ENCODE measurements at places on chromosomes 12 and 14.

DNA sequence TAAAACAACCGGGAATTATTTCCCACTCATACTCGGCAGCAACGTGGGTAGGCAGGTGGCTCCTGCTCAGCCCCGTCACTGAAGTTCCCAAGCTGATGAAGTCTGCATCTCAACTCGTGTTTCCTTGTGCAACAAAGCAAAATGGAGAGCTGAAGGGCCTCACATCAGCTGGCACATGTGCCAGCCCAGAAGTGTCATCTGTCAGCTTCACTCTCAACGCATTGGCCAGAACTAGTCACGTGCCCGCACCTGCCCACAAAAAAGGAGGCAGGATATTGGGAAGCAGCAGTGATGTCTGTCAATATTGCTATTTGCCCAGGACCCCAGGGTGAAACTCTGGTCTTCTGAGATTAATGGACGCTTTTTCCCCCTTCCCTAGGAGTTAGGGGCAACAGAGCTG, 344.0 kb downstream of the BCL11B start:
- ATAC-seq = no peak

DNA sequence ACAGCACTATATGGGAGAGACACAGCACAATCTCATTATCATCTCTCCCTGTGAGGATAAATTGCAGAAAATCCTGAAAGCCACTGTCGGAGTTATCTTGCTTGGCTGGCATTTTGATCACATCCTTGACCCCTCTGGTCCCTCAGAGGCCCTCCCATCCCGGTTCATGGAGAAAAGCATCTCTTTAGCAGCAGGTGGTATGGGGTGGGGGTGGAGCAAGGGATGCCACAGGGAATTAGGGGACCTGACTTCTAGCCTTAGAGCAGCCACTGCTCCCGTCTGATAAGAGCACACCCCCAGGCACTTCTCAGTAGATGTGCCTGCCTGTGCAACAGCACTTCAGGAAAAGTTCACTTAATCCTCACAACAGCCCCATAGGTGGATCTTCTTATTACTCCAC, 38.6 kb downstream of the GRIN2B start:
- ATAC-seq = no peak

DNA sequence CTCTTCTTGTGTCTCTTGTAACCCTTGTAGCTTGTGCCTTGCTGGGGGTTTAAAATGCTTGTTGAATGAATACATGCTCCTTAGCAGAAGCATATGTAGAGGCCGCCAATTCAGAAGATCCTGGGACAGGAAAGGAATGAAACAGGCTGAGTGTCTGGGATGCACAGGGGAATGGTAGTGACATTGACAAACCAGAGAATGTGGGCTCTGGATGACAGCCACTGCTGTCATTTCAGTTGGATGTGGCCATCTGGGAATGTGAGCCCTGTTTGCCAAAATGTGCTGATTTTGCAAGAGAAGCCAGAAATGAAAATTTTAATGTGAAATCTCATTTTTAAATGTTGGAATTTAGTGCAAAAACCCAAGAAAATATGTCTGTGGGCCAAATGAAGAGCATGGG, 136.8 kb downstream of the DACT1 start:
- ATAC-seq = no peak

GRCh38 chr14:52553671-52554575, 1.3 kb downstream of the GPR137C start:
- ATAC-seq = peak; percentile 33

DNA sequence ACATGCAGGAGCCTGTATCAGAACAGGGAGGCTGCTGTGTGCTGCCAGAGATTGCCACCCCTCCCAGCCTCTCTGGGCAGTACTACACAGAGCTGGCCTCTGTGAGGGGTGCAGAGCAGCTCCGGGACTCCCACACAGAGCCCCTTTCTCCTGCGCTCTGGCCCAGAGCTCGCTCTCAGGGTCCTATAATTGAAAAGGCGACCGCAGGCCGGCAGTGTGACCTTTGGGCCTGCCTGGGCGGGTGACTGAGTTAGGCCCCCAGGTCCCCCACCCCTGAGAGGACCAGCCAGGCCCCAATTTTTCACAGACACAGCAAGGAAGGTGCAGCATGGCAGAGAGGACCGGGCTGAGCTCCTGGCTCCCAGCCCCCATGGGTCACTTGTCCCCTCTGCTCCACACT, 136.4 kb downstream of the ZFP36L1 start:
- ATAC-seq = no peak

DNA sequence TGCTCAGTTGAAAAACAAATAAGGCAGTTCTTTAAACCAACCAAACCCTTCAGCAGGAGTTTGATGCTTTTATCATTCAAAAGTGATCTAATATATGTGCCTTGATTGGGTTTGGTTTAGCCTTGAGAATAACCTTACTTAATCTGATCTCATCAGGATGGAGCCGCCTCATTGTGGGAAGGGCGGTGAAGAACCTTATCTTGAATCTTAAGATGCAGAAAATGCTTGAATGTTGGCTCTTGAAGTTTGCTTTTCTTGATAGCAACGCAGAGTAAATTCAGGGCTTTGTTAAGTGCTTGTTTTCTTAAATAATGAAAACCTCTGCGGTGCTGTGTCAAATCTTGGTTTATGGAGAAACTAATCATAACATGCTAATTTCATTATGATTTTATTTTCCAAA, 138.2 kb downstream of the MON2 start:
- no peak for ATAC-seq

DNA sequence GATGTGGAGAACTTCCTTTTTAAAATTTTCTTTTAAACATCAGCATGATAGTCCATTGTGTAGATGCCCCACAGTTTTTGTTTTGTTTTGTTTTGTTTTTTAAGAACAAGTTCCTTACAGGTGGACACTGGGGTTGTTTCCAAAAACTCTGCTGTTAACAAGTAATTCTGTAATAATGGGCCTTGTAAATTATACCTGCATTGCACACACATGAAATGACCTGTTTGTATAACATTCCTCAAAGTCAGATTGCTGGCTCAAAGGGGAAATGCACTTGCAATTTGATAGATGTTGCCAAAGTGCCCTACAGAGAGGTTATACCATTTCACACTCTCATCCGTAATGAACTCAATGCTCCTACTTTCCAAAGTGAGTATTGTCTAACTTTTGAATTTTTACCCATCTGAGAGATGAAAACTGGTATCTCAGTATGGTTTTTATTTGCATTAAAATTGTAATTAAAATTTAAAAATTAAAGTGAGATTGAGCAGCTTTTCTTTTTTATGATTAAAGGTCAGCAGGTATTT, 89.2 kb downstream of the SPPL3 start:
- ATAC-seq = no peak

DNA sequence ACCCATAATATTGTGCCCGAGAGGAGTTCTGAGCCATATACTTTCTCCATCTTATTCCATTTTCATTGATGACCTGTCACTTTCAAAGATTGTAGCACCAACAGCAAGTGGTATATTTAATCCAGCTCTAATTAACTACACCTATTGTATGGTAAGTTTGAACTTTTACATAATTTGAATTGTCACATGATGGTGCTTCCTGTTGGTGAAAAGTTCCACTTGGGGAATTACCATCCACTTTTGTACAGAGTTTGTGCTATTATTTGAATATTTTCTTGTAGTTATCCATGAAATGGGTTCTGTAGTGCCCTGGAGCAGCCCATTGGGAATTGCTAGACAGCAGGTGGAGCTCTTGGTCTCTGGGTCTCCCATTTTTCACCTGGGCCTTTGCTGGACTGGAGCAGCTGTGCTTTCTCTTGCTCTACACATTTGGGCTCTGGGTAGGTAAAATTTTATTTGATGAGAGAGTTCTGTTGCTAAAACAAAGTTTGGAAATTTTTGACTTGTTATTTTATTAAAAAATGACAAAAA, 3.0 kb downstream of the SMCO3 start:
- ATAC-seq = no peak

- ATAC-seq = no peak
These were observed 20.3 kb downstream of the HVCN1 start for GRCh38 chr12:110668480-110669192.

DNA sequence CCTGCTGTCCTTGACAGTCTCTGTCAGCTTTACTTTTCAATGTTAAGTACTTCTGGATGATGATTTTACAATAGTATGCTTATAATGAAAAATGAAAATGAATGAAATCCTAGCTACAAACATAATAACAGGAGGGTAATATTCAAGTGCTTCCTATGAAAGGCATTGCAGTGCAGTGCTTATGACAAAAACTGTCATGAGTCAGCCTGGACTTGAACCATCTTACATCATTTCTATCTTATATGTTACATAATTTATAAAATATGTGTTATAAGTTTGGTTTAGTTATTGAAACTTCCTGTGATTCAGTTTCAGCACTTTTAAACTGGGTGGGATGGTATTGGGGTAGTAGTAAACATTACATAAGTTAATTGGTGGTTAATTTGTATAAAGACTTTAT, 451.7 kb downstream of the TMEM117 start:
- ATAC-seq = no peak

GRCh38 chr12:1843641-1844005, 23.3 kb downstream of the LRTM2 start:
- no peak for ATAC-seq

- no peak for ATAC-seq
These were observed 20.1 kb upstream of the USP44 start for GRCh38 chr12:95571369-95571768.

DNA sequence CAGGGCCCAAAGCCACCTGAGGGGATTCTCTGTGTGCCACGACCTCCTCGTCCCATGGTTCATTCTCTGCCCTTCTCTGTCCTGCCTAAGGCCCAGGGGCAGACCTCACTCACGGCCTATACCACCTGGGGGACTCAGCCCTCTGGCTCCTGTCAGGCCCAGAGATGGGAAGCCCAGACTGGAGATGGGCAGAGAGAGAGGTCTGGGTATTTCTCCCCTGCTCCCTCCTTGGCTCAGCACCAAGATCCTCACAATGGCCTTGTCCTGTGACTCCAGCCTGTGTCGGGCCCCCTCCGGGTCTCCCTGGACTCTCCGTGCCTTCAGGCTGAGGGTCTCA, 46.9 kb upstream of the BCL11B start:
- ATAC-seq = no peak

GRCh38 chr14:34203251-34203722, 252.4 kb upstream of the EGLN3 start:
- ATAC-seq = peak; percentile 45

GRCh38 chr12:57222286-57223190, 5.9 kb downstream of the NXPH4 start:
- no peak for ATAC-seq

- ATAC-seq = no peak
These were observed 803.7 kb downstream of the DIO2 start for GRCh38 chr14:79407572-79407971.

- ATAC-seq = no peak
These were observed 693.0 kb downstream of the LRFN5 start for GRCh38 chr14:42299692-42300091.

GRCh38 chr14:73250317-73250713, 13.0 kb downstream of the PAPLN start:
- ATAC-seq = no peak

GRCh38 chr12:124506145-124506831, 61.1 kb downstream of the NCOR2 start:
- peak; percentile 12 for ATAC-seq

DNA sequence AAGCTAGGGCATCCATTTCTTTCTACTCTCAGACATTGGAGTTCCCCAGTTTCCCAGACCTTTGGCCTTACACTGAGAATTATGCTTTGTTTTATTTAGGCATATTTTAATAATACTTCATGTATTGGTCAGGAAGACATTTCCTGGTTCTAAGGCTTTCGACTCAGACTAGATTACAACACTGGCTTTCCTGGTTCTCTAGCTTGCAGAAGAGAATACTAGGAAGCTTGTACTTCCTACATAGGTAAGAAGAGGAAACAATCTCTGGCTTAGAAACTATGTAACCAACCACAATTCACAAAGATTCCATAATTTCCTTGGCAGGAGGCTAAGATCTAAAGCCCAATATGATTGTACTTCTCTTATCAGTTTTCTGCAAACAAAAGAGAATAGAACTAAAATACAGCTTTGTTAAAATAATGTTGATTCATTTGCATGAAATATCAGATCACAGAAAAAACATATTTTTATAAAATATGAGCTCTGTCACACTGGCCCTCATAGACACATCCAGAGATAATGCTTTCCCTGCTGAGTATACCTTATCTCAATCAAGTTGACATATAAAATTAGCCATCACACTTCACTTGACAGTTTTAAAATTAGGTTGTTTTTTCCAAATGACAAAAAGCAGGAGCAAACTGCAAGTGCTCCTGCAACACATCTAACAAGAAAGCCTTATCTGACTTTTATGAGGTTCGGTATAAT, 30.5 kb downstream of the CLEC2D start:
- ATAC-seq = peak; percentile 22

DNA sequence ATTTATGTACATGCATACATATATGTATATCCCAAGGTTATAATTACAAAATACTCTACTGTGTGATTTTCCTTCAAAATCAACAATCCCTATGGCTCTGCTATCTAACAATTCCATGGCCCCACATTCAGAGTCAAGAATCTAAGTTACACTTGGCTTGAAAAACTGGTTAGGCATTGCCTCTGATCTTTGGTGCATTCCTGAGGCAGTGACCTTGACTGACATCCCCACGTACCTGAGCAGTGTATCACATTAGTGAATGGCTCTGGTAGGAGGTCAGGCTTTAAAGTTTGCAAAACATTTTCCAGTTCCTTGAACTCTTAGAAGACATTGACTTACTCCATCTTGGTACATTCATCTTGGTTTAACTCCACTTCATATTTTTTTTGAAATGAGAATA, 8.5 kb upstream of the STON2 start:
- ATAC-seq = peak; percentile 82

DNA sequence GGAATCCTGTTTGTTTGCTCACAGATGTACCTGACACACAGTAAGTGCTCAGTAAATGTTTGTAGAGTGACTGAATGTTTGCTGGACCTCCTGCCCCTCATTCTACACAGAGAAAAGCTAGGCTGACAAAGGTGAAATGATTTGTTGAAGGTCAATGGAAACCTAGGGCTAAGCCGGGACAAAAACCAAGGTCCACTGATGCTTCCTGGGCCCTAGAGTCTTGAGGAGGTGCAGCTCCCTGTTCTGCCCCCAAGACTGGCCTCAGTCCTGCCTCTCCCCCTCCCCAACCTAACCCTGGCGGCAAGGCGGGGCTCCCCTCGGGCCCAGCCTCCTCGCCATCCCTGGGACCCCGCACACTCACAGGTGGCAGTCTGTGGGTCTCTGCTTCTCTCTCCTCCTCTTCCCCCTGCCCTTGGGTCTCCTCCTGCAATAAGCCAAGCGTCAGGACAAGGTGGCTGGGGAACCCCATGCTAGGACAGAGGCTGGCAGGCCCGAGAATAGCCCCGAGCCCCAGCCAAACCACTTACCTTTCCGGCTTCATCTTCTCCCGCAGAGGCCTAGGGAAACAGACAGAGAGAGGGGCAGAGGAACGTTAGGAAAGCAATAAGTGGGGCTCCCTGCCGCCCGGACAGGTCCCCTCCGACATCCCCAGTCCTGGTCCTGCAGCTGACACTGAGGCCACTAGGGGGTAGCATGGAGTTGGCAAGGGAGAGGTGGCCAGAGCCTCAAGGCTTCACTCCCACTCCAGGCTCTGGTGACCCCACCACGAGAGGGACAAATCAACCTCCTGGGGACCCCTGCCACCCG, 9.3 kb downstream of the PGF start:
- ATAC-seq = peak; percentile 70
